DND-41 (cell line): ENCODE measurements at places on chromosomes 6 and 20.

DNA sequence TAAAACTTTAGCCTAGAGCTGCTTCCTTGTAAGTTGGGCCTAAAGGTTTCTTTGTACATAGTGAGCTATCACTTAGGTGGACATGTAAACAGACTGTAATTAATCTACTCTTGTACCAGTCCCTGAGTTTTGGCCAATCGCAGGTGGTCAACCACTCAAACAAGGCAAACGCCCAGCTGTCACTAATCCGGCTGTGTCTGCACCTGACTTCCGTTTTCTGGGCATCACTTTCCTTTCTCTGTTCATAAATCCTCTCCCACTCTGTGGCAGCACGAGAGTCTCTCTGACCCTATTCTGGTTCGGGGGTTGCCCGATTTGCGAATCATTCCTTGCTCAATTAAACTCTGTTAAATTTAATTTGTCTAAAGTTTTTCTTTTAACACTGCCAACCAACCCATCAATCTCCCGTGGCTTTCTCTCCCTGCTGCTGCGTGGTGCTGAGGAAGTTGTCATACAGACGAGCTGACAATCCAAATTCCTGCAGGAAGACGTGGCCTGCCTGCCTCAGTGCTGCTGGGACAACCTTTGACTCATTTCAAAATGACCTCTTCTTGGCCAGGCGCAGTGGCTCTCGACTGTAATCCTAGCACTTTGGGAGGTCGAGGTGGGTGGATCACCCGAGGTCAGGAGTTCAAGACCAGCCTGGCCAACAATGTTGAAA, 206.3 kb downstream of the QKI start:
- DNase-seq, result no peak

DNA sequence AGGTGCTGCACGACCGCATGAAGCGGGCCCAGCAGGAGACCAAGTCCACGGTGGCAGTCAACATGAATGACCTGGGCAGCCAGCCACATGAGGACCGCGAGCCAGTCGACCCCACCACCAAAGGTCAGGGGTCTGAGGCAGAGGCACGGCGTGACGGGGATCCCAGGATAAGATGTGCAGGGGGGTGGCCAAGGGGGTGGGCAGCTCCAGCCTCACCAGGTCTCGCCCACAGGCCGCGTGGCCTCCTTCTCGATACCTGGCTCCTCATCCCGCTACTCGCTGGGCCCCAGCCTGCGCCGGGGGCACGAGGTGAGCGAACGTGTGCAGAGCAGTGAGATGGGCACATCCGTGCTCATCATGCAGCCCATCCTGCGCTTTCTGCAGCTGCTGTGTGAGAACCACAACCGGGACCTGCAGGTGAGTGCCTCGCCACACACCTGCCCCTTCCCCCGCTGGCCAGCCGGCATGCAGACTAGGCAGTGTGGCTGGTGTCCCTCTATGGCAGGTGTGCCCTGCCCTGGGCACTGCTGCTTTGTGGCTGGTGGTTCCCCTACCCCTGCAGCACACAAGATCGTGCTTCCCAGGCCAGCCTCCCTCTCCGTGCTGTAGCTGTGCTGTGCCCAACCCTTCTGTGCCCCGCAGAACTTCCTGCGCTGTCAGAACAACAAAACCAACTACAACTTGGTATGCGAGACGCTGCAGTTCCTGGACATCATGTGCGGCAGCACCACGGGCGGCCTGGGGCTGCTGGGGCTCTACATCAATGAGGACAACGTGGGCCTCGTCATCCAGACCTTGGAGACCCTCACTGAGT, 25.9 kb downstream of the UQCC2 start:
- DNase-seq, result no peak

DNA sequence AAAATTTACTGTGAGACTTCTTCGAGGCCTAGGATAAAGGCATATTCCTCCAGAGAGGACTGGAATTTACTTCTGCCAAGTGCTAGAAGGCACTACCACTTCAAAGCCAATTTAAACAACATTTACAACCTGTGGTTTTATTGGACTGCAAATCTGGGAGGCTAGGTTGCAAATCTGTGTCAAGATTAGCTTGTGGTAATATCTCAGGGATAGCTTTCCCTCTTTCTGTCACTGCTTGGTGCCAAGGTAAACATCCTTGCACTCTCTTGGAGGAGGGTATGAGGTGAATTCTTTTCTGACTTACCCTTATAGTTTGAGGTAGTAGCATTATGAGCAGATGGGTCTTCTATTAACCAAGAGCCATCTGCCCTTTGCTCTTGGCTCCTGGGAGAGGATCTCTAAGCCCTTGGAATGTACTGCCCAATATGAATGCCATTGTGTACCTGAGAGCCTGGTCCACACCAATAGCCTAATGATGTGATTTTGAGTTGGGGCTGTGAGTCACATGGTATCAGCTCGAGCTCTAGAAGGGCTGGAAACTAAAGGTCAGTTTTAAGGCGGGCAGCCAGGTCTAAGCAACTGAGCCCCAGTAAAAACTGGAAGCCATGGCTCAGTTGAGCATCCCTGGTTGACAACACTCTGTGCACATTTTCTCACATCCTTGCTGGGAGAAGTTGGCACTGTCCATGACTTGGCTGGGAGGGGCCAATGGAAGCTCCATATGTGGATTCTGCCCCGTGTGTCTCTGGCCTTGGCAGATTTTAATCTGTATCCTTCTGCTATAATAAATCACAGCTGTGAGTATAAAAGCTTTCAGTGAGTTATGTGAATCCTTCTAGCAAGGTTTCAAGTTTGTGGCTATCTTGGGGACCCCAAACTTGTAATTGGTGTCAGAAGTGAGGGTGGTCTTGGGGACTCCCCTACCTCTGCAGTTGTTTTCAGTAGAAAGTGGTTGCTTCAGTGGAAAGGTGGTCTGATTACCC, 188.1 kb downstream of the UBE3D start:
- DNase-seq, result no peak

GRCh38 chr6:143270026-143270425, 180.5 kb downstream of the ADAT2 start:
- DNase-seq, result no peak

- DNase-seq, result no peak
These were observed 5.6 kb upstream of the CFB start for GRCh38 chr6:31940256-31940664.

DNA sequence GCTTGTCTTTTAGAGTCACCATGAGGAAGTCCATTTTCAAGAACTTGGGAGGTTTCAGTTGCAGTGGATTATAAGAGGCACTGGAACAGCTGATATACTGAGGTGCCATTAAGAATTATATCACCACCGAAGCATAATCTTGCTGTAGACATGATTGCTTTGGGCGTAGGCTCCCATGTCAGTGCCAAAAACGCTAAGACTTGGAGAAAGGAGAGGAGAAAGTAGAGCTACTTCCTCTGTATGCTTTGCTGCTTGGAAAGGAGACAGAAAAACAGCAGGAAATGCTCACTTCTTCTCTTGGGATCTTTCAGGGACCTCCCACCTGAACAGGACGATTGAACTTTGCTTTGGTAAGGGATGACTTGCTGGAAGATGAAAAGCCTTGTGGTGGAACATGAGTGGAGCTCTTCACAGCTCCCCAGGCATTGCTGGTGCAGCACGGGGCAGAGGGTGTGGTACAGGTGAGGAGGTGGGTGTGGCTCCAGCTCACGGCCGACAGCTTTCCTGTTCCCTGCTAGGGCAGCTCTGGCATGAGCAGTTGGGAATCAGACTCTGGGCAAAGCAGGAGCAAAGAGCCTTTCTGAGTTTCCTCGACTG, 190.4 kb upstream of the JAG1 start:
- DNase-seq, result no peak

GRCh38 chr6:112432853-112433252, 85.7 kb downstream of the RFPL4B start:
- DNase-seq, result no peak
